ENCODE measurements at places on chromosomes 7 and 10. TPM values are rescaled to one million over a fixed set of nuclear protein-coding genes. Genes with fewer than 3 reads are reported as not detected.

GRCh38 chr10:100636848-100637553 is 101.3 kb downstream of the HIF1AN start:
- no peak for DNase-seq

- DNase-seq: peak; percentile 57
Observed at GRCh38 chr10:11472158-11472753, 139.2 kb downstream of the USP6NL start.

DNA sequence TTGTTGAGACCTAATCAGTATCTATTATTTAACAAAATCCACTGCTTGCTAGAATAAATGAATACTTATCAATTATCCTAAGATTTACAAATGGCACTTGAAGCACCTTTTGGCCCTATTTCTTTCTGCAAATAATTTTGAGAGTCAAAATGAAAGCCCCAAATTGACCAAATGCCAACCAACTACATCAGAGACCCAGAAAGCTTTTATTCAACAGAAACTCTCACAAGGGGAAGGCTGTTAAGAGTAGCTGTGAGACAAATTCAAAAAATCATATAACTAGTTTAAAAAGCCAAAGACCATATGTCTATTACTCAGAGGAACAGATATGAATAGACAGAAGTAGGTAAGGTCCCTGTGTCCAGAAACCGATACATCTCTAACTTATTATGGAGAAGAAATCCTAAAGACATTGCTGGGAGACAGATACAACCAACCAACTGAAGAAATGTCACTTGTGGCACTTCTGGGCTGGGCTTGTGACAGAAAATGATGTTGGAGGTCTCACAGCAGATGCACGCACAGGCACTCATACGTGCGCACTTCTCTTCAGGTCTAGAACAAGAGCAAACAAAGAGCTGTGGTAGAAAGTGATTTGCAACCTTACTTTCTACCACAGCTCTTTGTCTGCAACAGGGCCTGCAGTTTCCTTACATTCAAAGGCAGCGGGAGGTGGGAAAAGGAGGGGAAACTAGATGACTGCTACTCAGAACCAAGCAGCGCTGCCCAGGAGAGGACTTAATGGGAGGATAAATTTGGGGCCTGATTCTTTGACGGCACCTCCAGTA is 58.6 kb upstream of the KCNIP2 start:
- DNase-seq: no peak

The HNRNPH3 gene
- 35.5 TPM for total RNA-seq

DNA sequence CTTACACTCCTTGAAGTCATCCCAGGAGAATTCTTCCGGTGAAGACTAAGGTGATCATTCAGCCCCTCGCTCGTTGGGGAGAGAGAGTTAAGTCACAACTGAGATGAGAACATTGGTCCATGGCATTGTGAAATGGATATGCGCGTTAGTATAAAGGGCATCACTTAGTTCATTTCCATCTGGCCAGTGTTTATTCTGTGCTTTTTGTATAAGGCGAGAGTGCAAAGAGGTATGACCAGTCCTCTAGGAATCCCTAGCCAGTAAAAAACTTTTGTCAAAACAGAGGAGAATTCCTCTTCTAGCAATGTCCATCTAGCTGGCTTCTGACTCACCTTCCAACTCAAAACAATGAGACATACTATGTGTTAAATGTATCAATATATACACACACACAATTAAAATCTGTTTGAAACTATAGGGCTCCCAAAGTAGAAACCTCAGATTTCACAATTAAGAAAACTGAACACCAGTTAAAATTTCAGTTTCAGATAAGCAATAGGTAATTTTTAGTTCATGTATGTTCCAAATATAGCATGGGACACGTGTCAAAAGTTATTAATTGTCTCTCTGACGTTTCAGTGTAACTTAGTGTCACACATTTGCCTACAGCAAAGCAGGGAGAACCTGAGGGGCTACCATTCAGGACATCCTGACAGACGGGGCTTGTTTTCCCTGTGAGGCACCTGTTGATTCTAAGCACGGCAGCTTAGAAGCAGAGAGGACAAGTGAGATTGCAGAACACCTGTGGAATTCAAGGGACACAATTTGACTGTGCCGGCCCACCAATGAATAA is 158.9 kb downstream of the KLF6 start:
- DNase-seq: peak; percentile 23

DNA sequence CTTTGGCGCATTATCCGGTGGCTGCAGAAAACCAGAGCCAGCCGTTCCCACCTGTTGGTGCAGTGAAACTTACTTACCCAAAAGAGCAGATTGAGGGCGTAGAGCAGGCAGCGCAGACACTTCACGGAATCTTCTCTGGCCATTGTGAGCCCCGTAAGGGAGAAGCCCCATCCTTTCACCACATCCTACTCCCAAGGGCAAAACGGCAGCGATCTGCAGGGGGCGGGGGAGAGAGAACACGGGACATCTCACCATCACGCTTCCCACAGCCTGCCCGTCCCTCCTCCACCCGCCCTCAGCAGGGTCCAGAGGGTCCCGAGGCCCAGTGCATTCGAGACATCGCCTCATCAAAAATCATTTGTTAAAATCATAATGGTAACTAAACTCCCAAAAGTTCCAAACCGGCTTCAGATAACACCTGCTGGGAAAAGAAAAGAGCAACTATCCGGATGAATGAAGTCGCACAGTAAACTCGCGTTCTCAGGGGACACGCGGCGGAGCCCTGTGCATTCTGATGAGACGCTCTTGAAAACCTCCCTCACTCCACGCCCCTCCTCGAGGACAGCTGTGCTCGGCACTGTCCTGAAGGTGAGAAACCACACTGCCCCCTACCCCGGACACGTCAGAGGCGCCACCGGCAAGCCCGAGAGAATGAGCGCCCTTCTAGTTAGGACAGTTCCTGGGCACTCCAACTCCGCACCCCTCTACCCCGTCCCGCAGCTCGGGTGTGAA is 1.2 kb downstream of the TSPAN12 start:
- peak; percentile 66 for DNase-seq

- DNase-seq: no peak
Observed at GRCh38 chr7:137458399-137458798, 114.9 kb upstream of the PTN start.

The DGKI gene
- total RNA-seq: 29.9 TPM

- DNase-seq: no peak
Observed at GRCh38 chr7:159272739-159273138, 128.1 kb upstream of the VIPR2 start.

The PHKG1 gene
- total RNA-seq: 1.5 TPM

The MSRB2 gene
- total RNA-seq: 7.8 TPM

GRCh38 chr10:132132421-132132841 is 54.3 kb upstream of the DPYSL4 start:
- no peak for DNase-seq

GRCh38 chr10:24299578-24300260 is 90.8 kb downstream of the KIAA1217 start:
- DNase-seq: peak; percentile 35

DNA sequence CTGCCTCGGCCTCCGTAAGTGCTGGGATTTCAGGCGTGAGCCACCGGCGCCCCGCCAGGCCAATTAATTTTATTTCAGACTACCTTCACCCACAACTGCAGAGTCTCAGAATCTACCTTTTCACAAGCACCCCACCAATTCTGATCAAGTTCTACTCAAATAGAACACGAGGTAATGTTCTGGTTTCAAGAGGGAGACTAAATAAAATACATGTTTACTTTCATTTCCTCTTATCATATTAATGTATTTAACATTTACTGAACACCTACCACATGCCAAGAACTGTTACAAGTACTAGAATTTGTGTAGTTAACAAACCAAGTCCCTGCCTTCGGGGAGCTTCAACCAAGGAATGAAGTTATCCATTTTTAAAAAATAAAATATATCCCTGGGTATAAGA is 25.5 kb upstream of the RGS10 start:
- no peak for DNase-seq

GRCh38 chr7:95802270-95802669 is 29.9 kb downstream of the DYNC1I1 start:
- no peak for DNase-seq

DNA sequence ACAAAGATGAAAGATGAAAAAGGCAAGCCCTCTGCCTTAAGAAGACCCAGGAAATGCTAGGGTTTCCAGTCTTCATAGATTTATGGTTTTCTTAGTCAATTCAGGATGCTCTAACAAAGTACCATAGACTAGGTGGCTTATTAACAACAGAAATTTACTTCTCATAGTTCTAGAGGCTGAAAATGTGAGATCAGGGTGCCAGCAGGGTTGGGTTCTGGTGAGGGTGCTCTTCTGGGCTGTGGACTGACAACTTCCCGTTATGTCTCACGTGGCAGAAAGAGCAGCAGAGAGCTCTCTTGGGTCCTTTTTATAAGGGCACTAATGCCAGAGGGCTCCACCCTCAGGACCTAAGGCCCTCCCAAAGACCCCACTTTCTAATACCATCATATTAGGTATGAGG is 23.7 kb downstream of the ELMO1 start:
- DNase-seq: no peak

DNA sequence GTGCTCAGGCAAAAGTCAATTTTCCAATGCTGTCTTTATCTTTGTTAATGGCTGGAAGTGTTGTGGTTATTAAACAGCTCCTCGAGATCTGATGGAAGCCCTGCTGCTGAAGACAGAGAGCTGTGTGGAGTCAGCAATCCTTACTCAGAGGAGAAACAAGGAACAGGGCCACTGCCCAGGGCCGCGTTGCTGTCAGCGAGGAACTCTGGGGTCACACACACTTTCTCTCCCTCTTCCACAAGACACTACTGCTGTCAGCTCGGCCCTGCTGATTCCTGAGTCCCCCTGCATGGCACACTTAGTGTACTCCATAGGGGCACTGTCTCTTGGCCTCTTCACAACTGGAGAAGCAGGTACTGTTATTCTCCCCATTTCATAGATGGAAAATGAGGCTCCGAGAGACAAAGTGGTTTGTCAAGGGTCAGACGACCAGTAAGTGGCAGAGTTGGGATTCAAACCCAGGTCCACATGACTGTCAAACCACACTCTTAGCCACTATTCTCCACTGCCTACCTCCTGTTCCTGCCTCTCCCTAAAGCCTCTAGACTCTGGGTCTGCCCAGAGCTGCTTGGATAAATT is 29.3 kb upstream of the PDCD4 start:
- DNase-seq: no peak

GRCh38 chr7:82319674-82320118 is 123.9 kb downstream of the CACNA2D1 start:
- DNase-seq: peak; percentile 34

The AKR1C8 gene
- total RNA-seq: not detected

DNA sequence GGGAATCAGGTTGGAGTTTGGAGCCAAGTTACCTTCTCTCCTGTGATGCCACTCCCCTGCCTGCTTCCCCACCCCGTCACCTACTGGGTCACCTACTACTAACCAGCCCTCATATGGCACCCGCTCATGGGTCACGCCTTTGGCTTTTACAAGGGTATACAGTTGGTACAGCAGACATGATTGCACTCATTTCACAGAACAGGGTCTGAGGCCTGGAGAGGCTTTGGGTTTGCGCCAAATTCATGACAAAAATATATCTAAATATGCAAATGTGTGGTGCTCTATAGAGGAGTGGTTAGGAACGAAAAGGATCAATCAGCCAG is 10.7 kb downstream of the CRYGN start:
- no peak for DNase-seq

DNA sequence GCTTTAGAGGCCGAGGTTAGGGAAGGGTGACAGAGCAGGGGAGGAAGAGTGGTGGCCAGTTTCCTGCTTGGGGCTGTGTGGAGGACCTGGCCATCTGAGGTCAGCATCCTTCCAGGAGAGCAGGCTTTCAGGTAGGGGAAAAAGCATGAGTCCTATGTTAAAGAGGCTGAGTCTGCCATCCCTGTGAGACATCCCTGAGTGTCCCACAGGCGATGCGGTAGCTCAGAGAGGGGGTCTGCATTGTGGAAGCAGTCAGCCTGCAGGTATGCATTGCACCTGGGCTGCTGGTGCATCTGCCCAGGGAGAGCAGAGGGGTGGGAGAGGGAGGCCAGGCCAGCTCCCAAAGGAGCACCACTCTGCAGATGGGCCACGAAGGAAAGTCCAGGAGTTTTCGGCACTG is 282.1 kb upstream of the ZNF32 start:
- DNase-seq: no peak

DNA sequence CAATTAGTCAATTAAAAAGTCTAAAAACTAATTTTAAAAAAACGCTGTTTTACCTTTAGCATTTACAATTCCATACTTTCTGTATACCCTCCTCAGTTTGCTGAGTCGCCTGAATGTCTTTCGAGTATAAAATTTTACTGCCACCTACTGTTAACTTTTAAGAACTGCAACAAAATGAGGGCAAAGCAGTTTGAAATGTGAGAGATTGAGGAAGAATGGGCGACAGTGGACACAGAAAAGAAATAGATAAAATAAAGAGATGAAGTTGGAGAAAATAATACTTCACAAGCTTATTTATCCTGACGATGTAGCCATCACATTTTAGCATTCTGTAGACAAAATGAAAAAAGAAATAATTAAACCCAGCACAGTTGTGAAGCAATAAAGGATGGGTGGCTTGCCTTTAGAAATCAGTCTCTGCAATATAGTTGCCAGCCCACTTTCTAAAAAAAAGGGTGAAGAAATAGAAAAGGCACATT is 110.8 kb upstream of the PTN start:
- DNase-seq: no peak

DNA sequence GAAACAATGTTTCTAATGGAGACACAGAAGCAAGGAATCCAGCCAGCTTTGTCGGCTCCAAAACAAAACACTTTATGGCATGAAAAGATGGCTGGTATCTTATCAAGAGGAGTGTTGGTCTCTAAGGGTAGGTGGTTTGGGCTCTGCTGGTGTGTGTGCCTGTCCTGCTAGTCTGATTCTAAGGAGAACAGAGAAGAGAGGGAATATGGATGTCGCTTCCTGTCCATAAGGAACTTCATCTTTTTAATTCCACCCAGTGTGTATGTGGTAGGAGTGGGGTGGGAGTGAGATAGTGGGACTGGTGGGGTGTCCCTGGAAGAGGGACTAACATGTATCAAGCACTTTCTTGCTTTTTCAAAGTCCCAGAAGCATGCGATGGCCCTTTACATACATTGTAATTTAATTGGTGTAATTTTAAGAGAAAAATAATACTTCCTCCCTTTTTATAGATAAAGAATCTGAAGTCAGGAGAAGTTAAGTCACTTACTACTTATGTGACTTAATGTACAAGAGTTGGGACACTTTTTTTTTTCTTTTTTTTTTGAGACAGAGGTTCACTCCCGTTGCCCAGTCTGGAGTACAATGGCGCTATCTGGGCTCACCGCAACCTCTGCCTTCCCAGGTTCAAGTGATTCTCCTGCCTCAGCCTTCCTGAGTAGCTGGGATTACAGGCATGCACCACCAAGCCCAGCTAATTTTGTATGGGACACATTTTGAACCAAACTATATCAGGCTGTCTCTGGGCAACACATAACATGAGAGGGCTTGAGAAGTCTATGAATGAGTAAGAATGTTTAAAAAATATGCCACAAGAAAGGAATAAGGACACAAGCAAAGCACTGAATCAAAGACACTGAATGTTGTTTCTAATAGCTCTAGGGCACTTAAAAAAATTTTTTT is 18.8 kb downstream of the NT5C3A start:
- no peak for DNase-seq
